ENCODE measurements at places on chromosomes 3 and 15.

DNA sequence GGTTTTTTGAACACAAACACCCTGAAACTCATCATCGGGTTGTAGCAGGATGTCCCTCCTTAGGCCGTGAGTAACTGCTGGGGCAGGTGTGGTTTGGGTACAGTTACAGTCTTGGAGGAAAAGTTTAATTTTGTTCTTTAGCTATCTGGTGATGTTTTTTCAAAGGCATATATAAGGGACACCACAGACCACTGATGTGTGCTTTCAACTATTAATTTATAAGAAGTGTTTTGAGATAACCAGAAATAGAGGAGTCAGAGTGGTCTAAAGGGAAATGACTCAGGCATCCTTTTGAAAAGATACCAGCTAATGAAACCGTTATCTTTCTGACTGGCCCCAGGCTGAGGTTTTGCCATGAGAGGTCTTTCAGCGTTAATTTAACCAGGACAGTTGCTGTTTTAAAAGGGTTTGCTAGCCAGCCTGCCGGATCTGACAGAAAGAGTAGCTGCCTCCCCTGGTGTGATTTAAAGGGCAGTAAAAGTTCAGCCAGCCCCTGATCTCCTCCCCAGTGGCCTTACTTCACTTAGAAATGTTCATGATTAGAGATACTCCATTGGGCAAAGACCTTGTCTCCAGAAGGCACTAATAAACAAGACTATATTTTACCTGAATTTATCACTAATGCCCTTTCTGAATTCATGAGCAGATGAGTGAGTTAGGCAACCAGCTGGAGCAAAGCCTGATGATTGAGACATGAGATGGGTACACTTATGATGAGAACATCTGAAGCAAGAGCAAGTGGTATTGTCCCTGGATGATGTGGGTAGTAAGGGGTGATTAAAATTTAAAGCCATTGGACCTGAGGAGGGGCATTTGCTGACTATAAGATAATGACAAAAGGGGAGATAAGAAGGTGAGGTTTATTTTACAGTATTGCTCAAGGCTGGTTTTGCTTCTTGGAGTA, 482.5 kb upstream of the TBL1XR1 start:
- no peak for DNase-seq

- no peak for DNase-seq
Observed at GRCh38 chr3:11808231-11808630, 38.5 kb downstream of the TAMM41 start.

DNA sequence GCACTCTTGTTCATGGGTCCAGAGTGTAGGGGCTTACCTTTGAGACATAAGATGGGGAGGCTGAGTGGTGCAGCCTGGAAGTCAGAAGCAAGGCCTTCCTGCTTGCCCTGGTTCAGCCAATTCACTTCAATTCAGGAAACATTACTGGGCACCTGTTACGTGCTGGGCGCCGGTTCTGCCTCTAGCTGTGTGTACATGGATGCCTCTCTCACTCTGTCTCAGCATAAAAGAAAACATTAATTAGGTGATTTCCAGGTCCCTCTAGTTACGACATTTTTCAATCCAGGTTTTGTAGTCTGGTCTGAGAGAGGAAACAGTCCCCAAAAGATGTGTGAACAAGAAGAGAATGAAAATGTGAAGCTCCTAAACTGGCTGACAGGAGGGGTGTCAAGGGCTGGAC, 1.2 kb downstream of the RTP1 start:
- no peak for DNase-seq

DNA sequence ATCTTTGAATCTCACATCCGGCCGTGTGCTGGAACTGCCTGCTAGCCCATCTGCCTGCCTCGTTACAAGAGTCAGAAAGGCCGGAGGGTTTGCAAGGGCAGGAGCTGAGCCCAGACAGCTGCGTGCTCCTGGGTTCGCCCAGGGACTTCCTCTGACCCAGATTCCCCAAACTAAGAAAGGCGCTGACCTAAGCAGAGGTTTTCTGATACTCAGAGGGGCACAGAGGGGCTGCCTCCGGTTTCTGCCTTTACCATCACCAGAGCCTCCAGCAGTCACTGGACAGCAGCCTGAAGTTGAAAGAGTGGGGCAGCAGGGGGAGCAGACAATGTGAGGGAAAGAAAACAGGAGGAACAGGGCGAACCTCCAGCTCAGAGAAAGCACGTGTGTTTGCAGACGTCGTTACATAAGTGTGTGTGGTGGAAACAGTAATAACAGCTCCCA, 33.4 kb upstream of the RAD18 start:
- DNase-seq = no peak

DNA sequence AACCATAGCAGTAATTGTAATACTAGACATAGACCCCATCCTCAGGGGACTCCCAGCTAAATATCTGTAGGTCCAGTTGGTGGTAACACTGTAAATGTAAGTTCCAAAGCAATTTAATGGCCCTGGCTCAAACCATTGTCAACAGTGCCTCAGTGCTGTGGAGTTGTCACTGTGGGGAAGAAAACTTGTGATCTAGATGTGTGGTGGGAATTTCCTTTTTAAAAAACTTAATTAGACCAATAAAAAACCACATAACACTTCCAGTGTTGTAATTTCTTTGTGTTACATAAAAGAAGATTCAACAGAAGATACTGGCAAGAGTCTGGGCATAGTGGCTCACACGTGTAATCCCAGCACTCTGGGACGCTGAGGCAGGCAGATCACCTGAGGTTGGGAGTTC, 138.6 kb upstream of the UMPS start:
- no peak for DNase-seq

- DNase-seq = no peak
Observed at GRCh38 chr3:6965881-6966280, 105.0 kb downstream of the GRM7 start.

GRCh38 chr15:45913451-45913850, 278.6 kb downstream of the SQOR start:
- no peak for DNase-seq

DNA sequence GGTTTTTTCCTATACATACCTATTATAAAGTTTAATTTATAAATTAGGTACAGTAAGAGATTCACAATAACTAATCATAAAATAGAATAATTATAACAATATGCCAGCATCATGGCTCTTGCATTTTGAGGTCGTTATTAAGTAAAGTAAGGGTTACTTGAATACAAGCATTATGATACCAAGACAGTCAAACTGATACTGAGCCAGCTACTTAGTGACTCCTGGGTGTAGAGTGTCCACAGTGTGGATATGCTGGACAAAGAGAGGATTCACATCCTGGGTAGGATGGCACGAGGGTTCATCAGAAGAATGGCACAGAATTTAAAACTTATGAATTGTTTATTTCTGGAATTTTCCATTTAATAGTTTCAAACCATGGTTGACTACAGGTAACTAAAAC, 157.2 kb upstream of the IL12A start:
- DNase-seq = no peak

GRCh38 chr3:138114988-138115971, at the start of gene DZIP1L:
DZIP1L (minus strand) TSS chr3:138115608; CDS start chr3:138103971, 11,637 bp downstream.
- peak; percentile 79 for DNase-seq

GRCh38 chr3:94069194-94069813, 6.4 kb downstream of the NSUN3 start:
- DNase-seq = peak; percentile 10

DNA sequence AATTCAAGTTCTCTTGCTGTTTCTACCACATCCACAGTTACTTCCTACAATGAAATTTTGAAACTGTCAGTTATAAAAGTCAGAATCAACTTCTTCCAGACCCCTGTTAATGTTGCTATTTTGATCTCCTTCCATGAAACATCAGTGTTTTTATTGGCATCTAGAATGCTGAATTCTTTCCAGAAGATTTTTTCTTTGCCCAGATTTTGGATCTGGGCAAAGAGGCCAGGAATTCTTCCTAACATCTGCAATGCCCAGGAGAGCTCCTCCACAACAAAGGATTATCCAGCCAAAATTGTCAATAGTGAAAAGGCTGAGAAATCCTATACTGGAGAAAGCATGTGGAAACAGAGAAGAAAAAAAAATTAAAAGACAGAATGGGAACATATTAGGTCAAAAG, 75.5 kb downstream of the SERPINI1 start:
- no peak for DNase-seq

GRCh38 chr3:110894574-110894973, 177.0 kb upstream of the NECTIN3 start:
- DNase-seq = no peak

DNA sequence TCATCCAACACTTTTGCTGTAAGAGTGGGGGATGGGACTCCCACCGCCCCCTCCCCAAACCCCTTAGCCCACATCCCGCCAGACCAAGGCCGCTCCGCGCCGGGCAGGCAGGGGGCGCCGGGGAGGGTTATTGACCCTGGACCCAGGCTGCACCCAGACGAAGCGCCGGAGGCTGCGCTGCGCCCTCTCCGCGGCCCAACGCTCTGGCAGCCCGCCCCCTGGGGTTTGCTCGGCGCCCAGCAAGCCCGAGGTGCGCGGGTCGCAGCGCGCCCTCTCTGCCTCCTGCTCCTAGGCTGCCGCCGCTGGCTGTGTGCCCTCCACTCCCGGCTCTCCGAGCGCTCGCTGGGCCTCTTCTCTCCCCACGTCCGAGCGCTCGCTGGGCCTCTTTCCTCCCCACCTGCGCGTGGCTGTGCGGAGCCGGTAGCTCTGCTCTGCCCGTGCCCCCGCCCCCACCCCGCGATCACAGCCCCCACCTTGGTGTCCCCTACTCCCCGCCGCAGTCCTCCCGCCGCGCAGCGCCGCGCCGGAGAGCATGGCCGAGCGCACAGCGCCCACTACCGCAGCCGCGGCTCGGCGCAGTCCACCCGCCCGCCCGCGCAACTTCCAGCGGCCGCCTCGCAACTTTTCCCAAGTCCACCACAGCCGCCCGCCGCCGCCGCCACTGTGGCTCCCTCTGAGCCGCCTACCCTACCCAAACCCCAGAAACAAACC, 1.2 kb downstream of the MECOM start:
- peak; percentile 83 for DNase-seq

DNA sequence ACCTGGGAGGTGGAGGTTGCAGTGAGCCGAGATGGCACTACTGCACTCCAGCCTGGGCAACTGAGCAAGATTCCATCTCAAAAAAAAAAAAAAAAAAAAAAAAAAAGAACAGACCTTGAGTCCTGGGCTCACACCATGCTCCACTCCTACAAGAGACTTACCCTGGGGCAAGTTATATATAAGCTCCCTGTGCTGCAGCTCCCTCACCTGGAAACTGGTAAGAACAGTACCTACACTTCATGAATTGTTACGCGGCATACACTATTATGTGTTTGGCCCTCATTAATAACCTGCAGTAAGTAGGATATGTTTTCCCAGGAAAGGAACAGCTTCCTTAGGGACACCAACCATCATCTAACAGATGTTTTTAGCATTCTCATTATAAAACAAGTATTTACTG, 119.6 kb downstream of the FMN1 start:
- DNase-seq = no peak

DNA sequence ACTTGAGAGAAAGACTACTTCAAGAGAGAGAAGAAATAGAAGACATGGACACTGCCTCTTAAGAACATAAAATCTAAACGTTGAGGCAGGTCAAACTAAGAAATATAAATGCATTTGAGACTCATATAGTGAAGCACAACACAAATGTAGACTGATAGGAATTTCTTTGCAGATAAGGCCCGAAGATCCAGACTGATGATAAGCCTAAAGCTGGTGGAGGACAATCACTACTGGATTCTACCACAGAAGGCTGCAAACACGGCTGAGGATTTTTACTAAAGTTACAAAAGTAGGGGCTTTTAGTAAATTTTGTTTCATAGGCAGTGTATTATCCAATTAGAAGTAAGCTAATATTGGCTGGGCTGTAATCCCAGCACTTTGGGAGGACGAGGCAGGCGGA, 278.3 kb downstream of the RAP2B start:
- no peak for DNase-seq

DNA sequence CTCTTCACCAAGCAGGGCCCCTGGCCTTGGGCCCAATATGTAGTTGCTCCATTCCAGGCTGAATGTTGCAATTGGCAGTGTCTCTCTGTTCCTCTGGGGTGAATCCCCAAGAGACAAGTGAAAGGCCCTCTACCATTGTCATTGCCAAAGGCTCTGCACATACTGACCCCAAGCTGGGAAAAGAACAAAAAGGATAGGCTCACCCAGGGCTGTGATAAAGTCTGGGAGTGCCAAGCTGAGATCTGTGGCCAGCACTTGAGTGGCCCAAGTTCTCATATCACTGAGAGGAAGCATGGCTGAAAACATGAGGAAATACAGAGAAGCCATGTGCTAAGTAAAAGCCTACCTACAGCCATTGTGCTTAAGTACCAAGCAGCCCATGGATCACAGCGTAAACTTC, 612.2 kb upstream of the EPHA6 start:
- no peak for DNase-seq

Data from urothelium cell line (cell line).